Stimulated activated CD4-positive, alpha-beta T cell treated with anti-CD3 and anti-CD28 coated beads, Interleukin-12 subunit alpha, Interleukin-12 subunit beta, amount 100 ng/mL, for 24 hours (primary cell): ENCODE measurements at places on chromosomes 13 and 19.

DNA sequence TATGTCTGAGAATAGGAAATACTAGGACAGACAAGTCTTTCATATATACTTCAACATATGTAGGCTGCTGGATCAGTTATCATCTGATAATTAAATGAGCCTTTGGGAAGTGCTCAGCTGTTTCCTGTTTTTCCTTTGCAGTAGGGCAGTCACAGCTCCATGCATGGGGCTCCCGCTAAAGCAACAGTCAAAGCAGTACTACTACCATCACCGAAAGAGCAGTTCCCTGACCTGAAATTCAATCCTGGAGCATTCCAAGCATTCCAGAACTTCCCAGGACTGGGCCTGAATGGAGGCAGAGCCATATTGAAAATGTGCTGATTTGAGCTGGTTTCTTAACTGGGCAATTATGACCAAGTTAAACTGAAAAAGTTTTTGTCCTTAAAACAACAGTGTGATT is 20.5 kb downstream of the MICU2 start:
- DNase-seq, result no peak

DNA sequence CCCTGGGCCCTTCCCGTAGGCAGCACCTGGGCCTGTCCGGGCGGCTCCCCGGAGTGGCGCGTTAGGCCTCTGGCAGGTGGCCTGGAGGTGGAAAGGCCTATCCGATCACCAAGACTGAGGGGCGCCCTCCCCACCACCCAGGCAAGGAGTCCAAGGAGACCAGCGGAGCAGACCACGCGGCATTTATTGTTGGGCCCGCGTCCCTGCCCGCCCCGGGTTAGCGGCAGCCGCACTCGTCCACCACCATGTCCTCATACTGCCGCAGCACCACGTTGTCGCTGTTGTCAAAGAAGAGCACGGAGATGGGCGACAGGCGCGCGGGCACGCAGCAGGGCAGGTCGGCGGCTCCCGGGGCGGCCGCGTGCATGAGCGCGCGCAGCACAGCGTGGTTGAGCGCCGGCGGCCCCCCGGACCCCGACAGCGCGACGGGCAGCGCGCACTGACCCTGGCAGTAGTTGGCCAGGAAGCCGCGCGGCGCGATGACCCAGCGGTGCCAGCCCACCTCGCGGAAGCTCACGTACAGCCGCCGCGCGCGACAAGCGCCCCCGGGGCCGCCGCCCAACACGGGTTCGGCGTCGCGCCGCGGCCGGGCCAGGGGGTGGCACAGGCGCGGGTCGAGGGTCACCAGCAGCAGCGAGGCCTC is 27.5 kb downstream of the CERS1 start:
- DNase-seq, result no peak

- no peak for DNase-seq
These were observed 55.9 kb downstream of the COL4A2 start for GRCh38 chr13:110363010-110363409.

DNA sequence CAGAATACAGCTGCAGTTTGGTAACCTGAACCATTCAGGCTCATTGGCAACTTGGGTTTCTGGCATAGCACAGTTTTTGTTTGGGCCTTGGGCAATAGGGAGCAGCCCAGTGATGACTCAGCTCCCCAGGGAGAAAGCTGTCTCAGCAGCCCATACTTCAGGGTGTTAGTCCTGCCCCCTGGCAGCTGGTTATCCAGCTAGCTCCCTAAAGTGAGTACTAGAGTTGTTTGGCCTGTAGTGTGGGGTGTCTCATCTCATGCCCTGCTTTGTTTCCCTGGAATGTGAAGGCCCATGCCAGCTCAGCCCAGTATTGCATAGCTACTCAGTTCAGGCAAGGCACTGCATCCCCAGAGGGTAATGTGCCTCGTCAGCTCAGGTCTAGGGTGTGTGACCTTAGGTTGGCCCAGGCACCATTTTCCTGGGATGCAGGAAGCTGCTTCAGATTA is 18.2 kb upstream of the ZNF543 start:
- no peak for DNase-seq

- DNase-seq, result no peak
These were observed 183.2 kb upstream of the SOX1 start for GRCh38 chr13:111883571-111884343.

DNA sequence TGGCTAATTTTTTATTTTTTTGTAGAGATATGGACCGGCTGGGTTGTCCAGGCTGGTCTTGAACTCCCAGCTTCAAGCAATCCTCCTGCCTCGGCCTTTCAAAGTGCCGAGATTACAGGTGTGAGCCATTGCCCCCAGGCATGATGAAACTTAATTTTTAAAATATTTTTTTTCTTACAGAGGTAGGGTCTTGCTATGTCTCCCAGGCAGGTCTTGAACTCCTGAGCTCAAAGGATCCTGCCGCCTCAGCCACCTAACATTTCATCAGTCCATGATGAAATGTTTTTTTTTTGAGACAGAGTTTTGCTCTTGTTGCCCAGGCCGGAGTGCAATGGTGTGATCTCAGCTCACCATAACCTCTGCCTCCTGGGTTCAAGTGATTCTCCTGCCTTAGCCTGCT is 12.4 kb downstream of the C19orf44 start:
- no peak for DNase-seq

DNA sequence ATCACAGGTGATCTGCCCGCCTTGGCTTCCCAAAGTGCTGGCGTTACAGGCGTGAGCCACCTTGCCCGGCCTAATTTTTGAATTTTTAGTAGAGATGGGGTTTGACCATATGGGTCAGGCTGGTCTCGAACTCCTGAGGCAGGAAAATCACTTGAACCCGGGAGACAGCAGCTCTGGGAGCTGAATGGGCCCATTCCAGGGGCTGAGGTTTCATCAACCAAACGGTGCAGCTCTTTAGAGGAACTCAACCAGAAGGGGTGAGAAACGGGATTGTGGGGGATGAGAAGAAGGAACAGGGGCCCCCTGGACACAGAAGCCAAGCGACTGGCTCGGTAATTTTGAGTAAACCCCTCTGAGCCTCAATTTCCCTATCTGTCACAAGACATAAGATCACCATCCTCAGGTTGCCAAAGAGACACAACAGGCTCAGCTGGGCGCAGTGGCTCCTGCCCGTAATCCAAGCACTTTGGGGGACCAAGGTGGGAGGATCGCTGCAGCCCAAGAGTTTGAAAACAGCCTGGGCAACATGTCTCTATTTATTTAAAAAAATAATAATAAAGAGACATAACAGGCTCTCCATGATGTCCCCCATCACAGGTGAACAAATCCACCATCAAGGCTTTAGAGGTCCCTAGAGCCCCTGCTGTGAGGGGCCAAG is 562 bp downstream of the IQCN start:
- no peak for DNase-seq

GRCh38 chr13:32428581-32429432 is 877 bp upstream of the N4BP2L1 start:
- DNase-seq, result no peak

DNA sequence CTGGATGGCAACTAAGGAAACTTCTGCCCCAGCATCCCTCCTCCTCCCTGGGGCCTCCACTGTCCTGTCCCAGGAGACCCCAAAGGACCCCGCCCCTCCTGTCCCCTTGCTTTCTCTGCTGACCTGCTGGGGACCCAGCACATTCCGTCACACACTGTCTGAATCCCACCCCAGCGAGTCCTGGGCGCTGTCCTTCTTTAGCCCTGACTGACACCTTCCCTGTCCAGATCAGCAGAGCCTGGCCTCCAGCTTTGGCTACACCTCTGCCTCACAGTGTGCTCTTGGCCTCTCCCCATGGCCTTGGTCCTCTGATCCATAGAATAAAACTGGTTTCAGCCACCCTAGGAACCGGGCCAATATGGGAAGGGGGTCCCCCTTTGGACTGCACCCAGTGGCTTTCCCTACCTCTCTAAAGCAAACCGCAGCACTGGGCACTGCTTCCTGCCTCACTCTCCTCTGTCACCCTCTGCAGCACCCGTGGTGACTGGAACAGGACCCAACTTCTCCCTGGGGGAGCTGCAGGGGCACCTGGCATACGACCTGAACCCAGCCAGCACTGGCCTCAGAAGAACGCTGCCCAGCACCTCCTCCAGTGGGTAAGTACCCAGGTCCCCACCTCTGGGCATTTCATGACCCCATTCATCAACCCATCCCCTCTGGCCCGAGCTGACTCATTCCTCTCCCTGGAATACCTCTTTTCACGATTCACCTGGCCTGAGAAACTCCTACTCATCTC is 46.4 kb downstream of the SMIM24 start:
- no peak for DNase-seq

- no peak for DNase-seq
These were observed 20.3 kb downstream of the NFIX start for GRCh38 chr19:13015361-13016223.

GRCh38 chr13:30443957-30444404 is 21.7 kb downstream of the UBE2L5 start:
- DNase-seq, result no peak

DNA sequence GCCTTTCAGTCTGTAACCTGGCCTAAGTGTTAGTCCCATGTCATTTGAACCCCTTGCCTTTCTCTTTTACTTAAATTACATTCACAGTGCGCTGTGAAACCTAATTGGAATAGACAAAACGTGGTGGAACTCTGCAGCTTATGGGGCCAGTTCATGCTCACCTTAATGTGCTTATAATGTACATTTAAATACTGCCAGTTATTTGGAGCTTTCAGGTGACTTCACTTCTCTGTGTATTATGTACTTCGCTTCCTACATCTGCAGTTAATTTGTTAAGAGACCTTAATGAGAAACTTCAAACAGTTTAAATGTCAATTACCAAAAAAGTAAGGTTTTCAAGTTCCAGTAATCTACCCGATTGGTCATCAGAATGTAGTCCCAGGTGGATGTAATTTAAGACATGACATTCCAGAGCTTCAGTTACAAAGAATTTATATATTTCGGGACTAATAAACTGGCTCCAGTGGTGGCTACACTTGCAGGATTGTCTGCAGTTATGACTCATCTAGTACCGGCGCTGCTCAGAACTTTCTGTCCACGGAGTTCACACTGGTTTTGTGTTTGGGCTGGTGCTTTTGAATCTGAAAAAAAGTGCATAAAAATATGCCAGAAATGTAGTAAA is 125.3 kb downstream of the TM9SF2 start:
- no peak for DNase-seq

DNA sequence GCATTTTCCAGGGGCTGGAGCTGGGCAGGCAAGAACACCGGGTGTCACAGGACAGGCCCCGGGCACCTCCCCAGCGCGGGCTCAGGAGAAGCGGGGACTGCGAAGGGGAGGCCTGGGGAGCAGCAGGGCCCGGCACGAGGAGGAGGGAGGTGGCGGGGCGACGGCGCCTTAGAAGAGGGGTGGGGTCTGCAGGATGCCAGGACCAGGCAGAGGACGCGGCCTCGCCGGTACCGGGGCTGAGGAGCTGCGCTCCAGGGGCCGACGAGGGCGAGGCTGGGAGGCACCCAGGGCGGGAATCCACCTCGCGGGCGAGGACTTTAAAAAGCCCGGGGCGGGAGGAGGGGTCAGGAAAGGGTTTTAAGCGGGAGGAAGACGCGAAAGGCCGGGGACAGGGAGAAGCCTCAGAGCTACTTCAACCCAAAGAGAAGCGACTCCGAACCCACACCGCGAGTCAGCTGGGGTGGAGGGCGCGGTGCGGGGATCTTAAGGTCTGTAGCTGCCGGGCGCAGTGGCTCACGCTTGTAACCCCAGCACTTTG is 665 bp downstream of the ZNF347 start:
- peak; percentile 10 for DNase-seq

DNA sequence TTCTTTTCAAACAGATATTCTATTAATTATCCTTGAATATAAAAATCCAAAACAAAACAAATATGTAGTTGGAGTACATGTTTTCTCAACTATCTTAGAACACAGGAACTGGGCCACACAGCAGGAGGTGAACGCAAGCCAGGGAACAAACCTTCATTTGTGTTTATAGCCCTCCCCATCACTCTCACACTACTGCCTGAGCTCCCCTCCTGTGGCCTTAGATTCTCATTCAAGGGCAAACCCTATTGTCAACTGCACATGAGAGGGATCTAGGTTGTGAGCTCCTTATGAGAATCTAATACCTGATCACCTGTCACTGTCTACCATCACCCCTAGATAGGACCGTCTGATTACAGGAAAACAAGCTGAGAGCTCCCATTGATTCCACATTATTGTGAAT is 427.1 kb upstream of the PRR20A start:
- DNase-seq, result no peak

DNA sequence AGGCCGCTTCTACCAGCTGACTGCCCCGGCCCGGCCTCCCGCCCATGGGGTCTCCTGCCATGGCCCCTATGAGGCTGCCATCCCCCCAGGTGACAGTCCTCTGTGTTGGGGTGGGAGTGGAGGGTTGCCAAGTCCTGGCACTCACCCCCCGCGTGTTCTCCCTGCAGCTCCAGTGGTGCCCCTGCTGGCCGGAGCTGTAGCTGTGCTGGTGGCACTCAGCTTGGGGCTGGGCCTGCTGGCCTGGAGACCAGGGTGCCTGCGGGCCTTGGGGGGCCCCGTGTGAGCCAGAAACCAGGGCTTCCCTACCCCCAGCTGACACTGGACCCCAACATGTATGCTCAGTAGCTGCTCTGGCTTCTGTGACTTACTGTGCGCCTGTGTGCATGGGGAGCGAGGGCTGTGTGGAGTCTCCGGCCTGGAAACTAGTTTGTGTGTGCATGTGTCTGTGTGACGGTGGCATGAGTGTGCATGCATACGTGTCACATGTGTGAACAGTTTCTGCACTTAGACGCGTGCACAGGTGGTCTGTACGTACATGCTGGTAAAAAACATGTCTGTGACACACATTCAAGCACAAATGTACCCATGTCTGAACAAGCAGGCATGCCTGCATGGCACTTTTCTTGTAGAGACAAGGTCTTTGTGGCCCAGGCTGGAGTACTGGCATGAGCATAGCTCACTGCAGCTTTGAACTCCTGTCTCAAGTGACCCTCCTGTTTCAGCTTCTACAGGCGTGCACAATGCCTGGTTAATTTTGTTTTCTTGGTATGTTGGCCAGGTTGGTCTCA is 4.9 kb downstream of the ACP4 start:
- DNase-seq, result no peak

- DNase-seq, result no peak
These were observed 37.6 kb downstream of the GRIK5 start for GRCh38 chr19:42032431-42032830.

GRCh38 chr19:45404557-45405434 is at the start of gene PPP1R13L:
TSS of gene PPP1R13L (minus strand) at chr19:45405069. CDS start at chr19:45398318, 6,751 bp downstream.
- DNase-seq, result peak; percentile 57

- no peak for DNase-seq
These were observed 108.6 kb downstream of the ELF1 start for GRCh38 chr13:40910324-40911050.

- no peak for DNase-seq
These were observed 4.1 kb downstream of the KANK2 start for GRCh38 chr19:11192957-11193939.
